Uterus (tissue), 4 donors: ENCODE measurements at places on chromosomes 2 and 18. TPM values are rescaled to one million over a fixed set of nuclear protein-coding genes. Genes with fewer than 3 reads are reported as not detected.

- no peak for DNase-seq
Measured at GRCh38 chr2:70300771-70301343, 1.0 kb downstream of the FAM136A start.

- no peak for DNase-seq
Measured at GRCh38 chr2:217436386-217436785, 566.4 kb downstream of the TNS1 start.

DNA sequence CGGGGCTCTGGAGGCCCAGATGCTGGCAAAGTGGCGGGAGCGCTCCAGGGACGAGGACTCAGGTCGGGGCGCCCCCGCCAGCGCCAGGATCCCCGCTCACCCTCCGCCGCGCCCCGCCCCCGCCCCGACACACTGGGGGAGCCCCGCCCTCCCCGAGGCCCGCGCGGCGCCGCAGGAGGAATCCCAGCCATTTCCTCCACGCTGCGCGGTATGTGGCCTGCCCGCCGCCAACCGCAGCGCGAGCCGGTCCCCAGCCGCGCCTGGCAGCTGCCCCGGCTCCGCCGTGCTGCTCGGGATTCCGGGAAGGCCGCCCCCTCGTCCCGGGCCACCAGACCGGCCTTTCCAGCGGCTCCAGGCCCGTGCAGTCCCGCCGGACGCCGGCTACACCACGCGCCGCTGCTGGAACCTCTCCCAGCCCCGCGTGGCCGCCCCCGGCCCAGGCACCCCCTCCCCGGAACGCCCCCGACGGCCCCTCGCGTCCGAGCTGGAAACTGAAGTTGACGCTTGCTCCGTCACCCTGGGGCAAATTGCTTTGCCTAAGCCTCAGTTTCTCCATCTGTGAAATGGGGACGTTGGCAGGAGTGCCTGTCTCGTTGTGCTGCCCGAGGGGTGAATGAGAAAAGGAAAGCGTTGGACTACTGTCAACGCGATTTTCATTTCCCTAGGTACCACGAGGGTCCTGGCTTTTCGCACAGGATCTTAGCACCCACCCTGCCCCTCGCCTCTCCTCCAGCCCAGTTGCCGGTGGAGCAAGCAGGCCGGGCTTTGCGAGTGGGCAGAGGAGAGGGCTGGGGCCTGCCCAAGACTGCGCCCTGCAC, 53.6 kb downstream of the PKDCC start:
- peak; percentile 57 for DNase-seq

GRCh38 chr2:107383691-107384090, 443.0 kb upstream of the RGPD4 start:
- no peak for DNase-seq

GRCh38 chr2:19051203-19051831, 307.1 kb downstream of the OSR1 start:
- DNase-seq = no peak

DNA sequence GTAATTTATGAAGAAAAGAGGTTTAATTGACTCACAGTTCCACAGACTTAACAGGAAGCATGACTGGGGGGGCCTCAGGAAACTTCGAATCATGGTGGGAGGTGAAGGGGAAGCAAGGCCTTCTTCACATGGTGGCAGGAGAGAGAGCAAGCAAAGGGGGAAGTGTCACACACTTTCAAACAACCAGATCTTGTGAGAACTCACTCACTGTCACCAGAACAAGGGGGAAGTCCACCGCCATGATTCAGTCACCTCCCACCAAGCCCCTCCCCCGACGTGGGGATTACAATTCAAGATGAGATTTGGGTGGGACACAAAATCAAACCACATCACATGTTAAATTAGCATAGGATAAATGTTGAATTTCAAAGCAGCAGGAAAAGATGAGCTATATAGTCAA, 56.2 kb downstream of the STRADB start:
- no peak for DNase-seq

- DNase-seq = no peak
Measured at GRCh38 chr2:197215748-197216360, 94.7 kb downstream of the ANKRD44 start.

DNA sequence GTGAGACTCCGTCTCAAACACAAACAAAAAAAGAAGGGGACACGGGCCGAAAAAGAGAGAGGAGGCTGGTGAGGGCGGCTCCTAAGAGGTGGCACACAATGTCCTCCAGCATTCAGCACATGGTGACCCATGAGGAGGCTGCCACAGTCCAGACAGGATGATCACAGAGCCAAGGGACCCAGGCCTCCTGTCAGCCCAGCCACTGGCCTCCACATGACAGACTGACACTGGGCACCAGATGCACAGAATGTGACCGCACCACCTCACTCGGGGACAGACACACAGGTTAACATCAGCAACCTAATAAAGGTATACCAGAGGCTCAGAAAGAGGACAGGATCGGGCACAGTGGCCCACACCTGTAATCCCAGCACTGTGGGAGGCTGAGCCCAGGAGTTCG, 21.0 kb downstream of the PASK start:
- DNase-seq = no peak

- DNase-seq = no peak
Measured at GRCh38 chr18:13147130-13147529, 71.4 kb upstream of the LDLRAD4 start.

DNA sequence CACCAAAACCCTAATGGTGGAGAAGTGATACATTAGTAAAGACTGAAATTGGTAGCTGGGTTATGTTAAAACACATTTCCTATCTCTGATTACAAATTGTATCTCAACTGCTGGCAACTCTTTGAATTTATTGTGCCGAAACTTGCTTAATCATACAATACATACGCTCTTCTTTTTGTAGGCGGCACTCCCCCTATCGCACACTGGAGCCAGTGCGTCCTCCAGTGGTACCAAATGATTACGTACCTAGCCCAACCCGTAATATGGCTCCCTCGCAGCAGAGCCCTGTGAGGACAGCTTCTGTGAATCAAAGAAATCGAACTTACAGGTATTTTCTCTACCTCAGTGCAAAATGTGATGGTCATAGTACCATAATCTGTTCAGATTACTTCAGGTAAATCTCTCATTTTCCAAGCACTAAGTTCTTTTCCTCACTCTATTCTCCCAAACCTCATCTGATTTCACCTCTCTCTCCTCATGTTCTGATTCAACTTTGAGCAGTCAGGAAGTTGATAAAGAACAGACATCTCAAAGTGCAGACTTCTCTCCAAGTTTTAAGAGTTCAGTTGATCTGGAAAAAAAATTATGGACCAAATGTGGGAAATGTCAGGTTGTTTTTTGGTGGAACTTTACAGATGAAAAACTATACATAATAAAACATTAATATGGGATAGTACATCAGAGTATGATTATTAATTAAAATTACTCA, 66.5 kb downstream of the ABI2 start:
- no peak for DNase-seq

DNA sequence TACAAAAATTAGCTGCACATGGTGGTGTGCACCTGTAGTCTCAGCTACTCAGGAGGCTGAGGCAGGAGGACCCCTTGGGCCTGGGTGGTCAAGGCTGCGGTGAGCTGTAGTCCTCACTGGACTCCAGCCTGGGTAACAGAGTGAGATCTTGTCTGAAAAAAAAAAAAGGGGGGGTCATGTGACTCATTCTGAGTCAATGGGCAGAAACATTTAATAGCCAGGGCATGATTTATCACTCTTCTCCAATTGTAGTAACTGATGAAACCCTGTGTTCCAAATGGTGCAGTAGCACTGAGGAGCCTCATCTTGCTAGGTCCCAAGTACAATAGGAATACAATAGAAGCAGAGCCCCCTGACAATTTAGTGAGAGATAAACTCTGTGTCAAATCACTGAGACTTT, 78.9 kb upstream of the CCDC68 start:
- DNase-seq = no peak

DNA sequence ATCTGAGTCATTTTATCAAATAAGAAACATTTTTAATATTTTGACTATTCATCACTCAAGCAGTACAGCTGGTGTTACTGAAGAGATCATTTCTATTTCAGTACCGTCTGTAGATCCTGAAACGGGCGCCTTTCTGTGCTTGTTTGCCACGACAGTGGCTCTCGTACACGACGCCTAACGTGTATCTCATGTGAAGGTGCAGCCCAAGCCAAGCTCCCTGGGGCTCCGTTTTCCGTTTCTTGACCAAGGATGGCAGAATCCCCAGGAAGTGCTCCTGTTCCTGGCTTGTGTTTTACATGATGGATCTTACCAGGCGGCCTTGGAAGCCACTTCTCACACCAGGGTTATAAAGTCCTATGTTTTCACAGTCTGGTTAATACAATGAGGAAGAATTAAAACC, 320.6 kb downstream of the GBX2 start:
- DNase-seq = no peak

GRCh38 chr18:44198612-44199284, 481.9 kb upstream of the SETBP1 start:
- no peak for DNase-seq

- DNase-seq = no peak
Measured at GRCh38 chr2:3298191-3298590, 79.4 kb downstream of the EIPR1 start.

- DNase-seq = no peak
Measured at GRCh38 chr2:178142274-178143065, 30.2 kb downstream of the RBM45 start.

DNA sequence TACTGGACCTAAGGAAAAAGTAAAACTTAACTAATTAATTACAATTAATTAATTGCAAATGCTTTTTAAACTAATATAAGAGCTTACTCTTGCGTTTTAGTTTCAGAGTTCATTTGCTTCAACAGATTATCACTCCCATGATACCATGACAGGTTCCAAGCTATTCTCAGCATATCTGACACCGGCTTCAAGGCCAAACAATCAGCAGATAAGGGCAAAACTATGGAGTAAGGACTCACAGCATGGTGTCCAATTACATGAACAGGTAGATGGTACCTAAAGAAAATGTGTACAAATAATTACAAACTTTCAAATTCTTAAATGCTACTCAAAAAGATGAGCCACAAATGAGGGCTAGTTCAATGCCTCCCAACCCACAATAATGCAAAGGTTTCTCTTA, 77.2 kb downstream of the RTTN start:
- DNase-seq = no peak

GRCh38 chr2:186629250-186629996, 39.6 kb downstream of the ITGAV start:
- DNase-seq = no peak

GRCh38 chr2:79788952-79789651, 276.3 kb downstream of the CTNNA2 start:
- DNase-seq = no peak

GRCh38 chr18:70421471-70422390, 132.9 kb downstream of the SOCS6 start:
- DNase-seq = peak; percentile 78

- DNase-seq = no peak
Measured at GRCh38 chr2:7196883-7197282, 279.7 kb downstream of the RNF144A start.

- DNase-seq = no peak
Measured at GRCh38 chr2:99571533-99571932, 81.7 kb upstream of the REV1 start.

DNA sequence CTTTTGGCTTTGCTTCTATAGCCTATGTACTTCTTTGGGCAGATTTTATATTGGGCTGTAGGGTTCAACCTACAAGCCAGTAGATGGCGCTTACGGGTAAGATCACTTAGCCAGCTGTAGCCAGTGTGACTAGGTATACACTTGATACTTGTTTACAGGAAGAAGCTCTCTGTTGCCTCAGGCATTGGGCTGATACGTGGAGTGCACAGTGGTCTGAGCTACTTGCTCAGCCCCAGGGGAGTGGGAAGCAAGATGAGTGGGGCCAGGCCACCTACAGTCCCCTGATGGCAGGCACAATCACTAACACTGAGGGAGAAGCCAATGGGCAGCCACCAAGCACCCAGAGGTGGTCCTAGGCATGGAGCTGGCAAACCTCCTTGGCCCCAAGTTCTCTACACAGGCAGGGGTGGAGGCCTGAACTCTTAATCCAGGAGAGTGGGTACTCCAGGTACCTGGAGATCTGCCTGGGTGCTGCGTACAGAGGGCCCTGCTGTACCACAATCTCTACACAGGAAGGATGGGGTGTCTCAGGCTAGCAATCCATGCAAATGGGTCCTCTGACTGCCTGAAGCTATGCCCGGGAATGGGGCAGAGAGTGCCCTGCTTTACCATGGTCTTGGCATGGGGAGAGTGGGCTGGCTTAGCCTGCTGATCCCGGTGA, 122.2 kb downstream of the NCOA1 start:
- no peak for DNase-seq

DNA sequence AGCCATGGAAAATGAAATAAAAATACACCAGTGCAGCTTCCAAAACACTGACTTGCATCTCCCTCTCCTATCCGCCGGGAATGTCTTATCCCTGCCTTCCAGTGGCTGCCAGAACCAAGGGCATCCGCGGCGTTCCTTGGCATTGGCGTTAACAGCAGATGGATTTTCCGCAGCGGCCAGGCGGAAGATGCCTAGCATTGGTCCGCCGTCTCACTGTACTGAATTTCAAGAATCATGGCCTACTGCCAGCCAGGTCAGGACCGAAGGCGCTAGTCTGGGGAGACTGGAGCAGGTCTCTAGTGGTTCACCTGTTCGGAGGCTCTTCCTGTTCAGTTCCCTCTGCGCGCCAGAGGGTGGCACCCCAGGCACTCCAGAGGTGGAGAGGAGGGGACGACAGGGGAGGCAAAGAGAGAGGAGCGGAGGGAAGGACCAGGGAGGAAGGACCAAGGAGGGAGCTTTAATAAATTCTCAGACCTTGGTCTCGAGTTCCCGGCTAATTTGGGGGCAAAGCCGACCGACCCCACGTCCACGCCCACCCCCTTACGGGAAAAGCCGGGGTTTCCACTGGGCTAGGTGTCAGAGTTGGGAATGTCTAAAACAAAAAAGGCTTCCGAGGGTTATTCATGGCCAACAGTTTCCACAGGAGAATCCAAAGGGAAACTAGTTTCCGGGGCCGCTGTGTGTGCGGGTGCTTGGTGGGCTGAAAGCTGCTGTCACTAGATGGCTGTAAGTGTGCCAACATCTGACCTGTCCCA, 3.7 kb upstream of the BCL2L11 start:
- DNase-seq = peak; percentile 71

- DNase-seq = no peak
Measured at GRCh38 chr18:23812546-23813440, 123.5 kb downstream of the LAMA3 start.

DNA sequence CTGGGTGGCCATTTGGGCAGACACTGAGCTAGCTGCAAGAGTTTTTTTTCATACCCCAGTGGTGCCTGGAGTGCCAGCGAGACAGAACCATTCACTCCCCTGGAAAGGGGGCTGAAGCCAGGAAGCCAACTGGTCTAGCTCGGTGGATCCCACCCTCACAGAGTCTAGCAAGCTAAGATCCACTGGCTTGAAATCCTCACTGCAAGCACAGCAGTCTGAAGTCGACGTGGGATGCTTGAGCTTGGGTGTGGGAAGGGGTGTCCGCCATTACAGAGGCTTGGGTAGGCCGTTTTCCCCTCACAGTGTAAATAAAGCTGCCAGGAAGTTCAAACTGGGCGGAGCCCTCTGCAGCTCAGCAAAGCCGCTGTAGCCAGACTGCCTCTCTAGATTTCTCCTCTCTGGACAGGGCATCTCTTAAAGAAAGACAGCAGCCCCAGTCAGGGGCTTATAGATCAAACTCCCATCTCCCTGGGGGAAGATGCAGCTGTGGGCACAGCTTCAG, 69.6 kb upstream of the WDSUB1 start:
- DNase-seq = no peak

- DNase-seq = no peak
Measured at GRCh38 chr2:171712051-171712450, 24.8 kb downstream of the DYNC1I2 start.

CDCA7 gene
- 0.59 TPM for total RNA-seq

CAVIN2 gene
- total RNA-seq = 37.3 TPM

ELP2 gene
- total RNA-seq = 96.4 TPM

AFF3 gene
- 44.5 TPM for total RNA-seq

GREB1 gene
- 27.2 TPM for total RNA-seq

RBM44 gene
- 2.5 TPM for total RNA-seq

CGREF1 gene
- total RNA-seq = 7.7 TPM

TRIM43 gene
- total RNA-seq = not detected
